ENCODE measurements at places on chromosomes 7 and 10.

GRCh38 chr10:72079356-72079755, 9.0 kb downstream of the SPOCK2 start:
- DNase-seq, result peak; percentile 74

- DNase-seq, result no peak
Observed at GRCh38 chr7:76165973-76166403, 35.7 kb upstream of the SRRM3 start.

GRCh38 chr7:159310457-159311171, 165.9 kb upstream of the VIPR2 start:
- no peak for DNase-seq

DNA sequence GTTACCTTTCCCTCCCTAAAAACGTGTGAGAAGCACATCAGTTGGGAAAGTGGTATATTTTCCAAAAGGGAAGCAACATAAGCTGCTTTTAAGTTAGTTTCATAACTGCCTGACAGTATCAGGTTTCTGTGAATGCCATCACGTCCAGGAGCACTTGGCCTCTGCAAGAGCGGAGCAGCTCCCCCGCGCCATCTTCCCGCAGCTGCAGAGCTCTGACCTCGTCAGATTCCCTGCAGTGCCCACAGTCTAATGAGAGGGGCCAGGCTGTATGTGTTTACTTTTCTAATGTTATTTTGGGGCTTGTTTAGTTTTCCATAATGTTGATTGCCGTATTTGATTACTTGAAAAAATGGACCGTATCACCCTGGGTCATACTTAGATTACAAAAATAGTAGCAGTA, 74.2 kb downstream of the MGMT start:
- DNase-seq, result no peak

- DNase-seq, result no peak
Observed at GRCh38 chr7:138276891-138277290, 183.2 kb upstream of the TRIM24 start.

GRCh38 chr7:16773326-16773725, 19.8 kb downstream of the TSPAN13 start:
- no peak for DNase-seq

DNA sequence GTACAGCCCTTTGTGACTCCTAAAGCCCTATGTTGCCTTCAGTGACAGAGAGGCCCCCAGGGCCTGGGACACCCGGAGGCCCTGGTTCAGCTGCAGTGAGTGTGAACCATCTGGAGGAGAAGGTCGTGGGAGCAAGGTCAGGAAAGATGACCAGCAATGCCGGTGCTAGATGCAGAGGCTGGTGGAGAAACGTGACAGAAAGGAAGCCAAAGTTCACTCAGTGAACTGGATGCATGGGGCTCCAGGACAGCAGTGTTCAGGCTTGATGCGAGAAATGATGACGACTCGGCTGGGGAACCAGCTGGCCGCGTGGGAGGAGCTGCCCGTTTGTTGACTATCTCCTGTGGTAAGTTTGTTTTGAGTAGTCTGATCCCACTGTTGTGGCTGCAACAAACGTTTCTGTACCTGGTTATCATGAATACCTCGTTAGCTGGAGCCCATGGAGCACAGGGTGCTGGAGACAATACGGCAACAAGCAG, 54.1 kb upstream of the MKRN1 start:
- no peak for DNase-seq

GRCh38 chr10:59945590-59945989, 39.2 kb upstream of the CCDC6 start:
- DNase-seq, result no peak

DNA sequence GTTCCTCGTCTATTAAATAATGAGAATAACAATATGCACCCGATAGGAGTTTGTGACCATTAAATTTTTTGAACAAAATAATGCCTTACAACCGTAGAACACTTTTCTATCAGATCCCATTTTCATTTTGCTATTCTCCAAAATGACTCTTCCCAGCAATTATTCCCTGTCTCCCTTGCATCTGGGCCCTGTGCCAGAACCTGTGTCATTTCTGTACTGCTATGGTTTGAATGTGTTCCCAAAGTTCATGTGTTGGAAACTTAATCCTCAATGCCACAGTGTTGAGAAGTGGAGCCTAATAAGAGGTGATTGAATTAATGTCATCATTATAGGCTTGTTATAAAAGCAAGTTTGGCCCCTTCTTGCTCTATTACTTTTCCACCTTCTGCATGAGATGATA, 33.2 kb upstream of the SMNDC1 start:
- no peak for DNase-seq

- no peak for DNase-seq
Observed at GRCh38 chr7:95927756-95928155, 155.4 kb downstream of the DYNC1I1 start.

- peak; percentile 77 for DNase-seq
Observed at GRCh38 chr10:11164803-11165590, 147.3 kb downstream of the CELF2 start.
